Natural killer cell (primary cell): ENCODE measurements at places on chromosomes 5 and 9. TPM values are rescaled to one million over a fixed set of nuclear protein-coding genes. Genes with fewer than 3 reads are reported as not detected.

Gene GPR151
- not detected for total RNA-seq

Gene HTR1A
- not detected for total RNA-seq

Gene OTULIN
- total RNA-seq = 96.5 TPM

Gene MARCOL
- total RNA-seq = not detected

Gene MZB1
- total RNA-seq = 2.0 TPM

Gene PCDHB14
- not detected for total RNA-seq

Gene PPIC
- not detected for total RNA-seq

DNA sequence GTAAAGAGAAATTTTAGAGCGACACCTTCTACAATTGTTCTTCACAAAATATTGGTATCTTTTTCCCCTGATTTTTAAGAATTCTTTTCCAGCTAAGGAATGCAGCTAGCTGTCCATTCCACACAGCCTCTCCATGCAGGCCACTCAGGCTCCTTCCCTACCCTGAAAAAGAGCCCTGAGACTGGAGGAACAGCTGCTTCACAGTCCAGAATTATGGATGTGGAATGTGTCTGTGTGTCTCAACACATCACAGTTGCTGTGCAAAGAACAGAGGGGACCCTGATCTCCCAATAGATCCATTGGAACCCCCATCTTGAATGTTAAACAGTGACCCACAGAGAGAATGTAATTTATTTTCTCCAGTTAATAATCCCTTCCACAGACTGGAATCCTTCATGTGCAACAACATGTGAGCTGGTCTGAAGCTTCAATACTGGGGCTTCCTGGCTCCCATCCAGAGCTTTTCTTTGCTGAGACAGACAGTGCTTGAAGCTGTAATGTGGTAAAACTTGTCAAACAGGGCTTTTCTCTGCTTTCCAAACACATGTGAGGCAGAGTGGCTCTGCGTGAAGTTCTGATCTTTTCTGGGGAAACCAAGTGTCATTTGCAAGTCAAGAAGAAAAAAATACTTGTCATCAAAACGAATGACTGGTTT, 53.3 kb upstream of the SMC5 start:
- H3K27ac ChIP-seq = no peak overlapping the region
- no peaks in the 10 kb centered on the region for H3K4me1 ChIP-seq
- H3K36me3 ChIP-seq = no peaks in the 10 kb centered on the region
- no peak for DNase-seq
- H3K27me3 ChIP-seq = no peaks in the 10 kb centered on the region

DNA sequence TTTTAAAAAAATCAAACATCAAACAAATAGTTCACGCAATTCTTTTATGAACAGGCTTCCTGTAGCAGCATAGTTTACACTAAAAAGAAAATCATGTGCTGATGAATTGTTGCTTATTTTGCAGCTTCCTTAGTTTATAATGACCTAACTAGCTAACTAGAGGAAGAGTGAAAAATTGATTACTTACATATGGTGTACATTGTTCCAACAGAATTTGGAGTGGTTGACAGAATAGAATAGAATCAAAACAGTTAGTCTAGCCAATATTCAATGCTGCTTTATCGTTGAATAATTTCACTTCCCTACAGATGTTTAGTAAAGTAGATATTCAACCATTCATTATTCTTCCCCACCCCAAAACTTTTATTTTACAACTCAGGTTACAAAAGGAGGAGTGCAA, 4.2 kb downstream of the NMUR2 start:
- H3K27me3 ChIP-seq = no peaks in the 10 kb centered on the region
- H3K4me1 ChIP-seq = no peaks in the 10 kb centered on the region
- no peak overlapping the region for H3K27ac ChIP-seq
- DNase-seq = no peak
- no peaks in the 10 kb centered on the region for H3K36me3 ChIP-seq

DNA sequence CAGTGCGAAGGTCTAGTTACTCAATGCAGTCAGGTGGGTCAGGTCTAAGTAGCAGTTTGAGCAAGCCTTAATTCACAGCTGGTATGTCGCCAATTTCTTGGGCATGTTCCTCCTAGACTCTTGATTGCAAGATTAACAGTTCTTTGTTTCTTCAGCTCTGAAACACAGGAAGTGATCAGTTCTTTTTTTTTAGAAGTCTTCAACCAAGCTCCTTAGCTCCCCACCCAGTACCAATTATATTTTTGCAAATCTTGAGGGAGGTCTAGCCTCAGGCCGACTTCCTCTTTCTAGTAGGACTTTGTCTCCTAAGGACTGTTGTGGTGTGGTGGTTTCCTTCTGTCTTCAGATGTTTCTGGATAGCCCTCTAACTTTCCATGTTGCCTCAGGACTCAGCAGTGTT, 2054.2 kb downstream of the MAT2B start:
- H3K27me3 ChIP-seq = no peaks in the 10 kb centered on the region
- DNase-seq = no peak
- H3K27ac ChIP-seq = no peak overlapping the region
- H3K36me3 ChIP-seq = no peaks in the 10 kb centered on the region

DNA sequence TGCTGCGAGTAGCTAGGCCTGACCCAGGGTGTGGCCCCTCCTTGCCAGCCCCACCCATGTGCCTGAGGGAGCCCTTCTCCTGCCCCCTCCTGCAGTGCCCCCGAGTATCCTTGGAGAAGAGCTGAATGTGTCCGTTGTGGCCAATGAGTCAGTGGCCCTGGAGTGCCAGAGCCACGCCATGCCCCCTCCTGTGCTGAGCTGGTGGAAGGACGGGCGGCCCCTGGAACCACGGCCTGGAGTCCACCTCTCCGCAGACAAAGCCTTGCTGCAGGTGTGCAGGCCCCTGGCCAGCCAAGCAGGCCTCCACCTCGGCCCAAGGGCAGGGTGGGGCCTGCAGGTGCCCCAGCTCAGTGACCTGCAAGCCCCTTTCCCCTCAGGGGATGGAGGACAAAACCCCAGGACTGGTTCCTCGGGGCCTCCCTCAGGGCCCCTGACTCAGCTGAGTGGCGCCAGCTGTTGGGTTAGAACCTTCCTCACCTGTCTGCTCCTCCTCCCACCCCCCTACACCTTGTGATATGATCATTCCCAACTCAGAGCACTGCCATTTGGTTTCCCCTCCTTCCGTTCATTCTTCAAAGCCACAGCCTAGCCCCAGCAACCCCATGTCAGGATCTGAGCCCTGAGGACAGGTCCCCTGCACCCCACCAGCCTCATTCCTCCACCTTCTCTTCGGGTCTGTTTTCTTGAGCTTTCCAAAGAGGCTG, 80.0 kb upstream of the ASS1 start:
- no peak overlapping the region for H3K27ac ChIP-seq
- no peak overlapping the region for H3K4me3 ChIP-seq
- no peaks in the 10 kb centered on the region for H3K4me1 ChIP-seq
- no peak for DNase-seq
- H3K27me3 ChIP-seq = no peaks in the 10 kb centered on the region
- H3K36me3 ChIP-seq = no peaks in the 10 kb centered on the region

- no peak overlapping the region for H3K27ac ChIP-seq
- no peaks in the 10 kb centered on the region for H3K4me1 ChIP-seq
- no peaks in the 10 kb centered on the region for H3K36me3 ChIP-seq
- H3K4me3 ChIP-seq = no peak overlapping the region
Measured at GRCh38 chr5:3225201-3225960, 370.3 kb upstream of the IRX1 start.

DNA sequence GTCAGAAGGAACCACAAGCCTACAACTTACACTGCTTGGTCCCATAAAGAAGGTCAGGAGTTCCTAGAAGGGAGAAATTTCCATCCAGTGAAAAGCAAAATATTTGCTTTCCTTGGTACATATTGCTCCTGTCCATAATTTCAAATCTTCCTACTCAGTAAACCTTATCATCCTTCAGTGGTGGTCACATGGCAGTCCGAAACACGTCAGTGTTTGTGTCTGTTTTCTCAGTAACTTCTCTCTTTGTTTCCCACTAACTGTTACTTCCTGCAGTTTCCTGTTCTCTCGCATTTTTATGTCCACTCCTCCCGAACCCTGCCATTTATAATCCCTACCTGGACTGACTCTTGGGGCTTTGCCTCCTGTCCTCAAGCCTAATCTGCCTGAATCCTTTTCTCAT, 129.1 kb downstream of the FANCC start:
- DNase-seq = no peak
- H3K4me3 ChIP-seq = no peak overlapping the region
- H3K27me3 ChIP-seq = no peaks in the 10 kb centered on the region
- peaks cover 15% of the 10 kb centered on the region for H3K4me1 ChIP-seq

DNA sequence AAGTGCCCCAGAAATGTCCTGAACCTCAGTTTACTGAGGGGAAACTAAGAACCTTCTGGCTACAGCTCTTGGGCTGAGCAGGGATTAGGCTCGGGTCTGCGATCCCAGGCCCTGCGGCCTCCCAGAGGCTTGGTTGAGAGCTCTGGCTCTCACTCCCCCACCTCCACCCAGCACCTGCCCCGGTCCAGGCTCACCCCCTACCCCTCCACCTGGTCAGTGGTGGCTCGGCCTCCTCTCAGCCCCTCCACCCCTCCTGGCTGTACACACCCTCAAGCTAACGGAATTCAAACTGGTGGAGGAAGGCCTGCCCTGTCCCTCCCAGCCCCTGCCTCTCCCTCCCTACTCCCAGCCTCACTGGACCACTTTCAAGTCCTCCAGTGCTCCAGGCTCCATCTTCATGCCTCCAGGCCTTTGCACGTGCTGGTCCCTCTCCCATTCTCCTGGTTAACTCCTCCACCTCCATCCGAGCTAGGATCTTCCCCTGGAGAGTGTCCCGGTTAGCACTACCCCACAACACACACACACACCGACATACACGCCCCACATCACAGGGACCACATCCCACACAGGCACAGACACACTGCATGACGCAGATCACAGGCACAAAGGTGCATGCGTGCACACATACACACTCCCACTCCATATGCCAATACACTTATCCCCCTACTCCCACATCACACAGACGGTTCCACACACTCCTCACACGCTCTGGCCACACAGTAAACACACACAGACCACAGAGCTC, 130.9 kb downstream of the C9orf50 start:
- peaks cover 42% of the 10 kb centered on the region for H3K4me1 ChIP-seq
- peak; percentile 86 for DNase-seq
- no peaks in the 10 kb centered on the region for H3K36me3 ChIP-seq
- peak overlapping the region; percentile 6 for H3K27ac ChIP-seq

GRCh38 chr9:113603773-113604172, 140.2 kb downstream of the RGS3 start:
- DNase-seq = no peak
- peaks cover 5% of the 10 kb centered on the region for H3K36me3 ChIP-seq
- H3K4me3 ChIP-seq = no peak overlapping the region

DNA sequence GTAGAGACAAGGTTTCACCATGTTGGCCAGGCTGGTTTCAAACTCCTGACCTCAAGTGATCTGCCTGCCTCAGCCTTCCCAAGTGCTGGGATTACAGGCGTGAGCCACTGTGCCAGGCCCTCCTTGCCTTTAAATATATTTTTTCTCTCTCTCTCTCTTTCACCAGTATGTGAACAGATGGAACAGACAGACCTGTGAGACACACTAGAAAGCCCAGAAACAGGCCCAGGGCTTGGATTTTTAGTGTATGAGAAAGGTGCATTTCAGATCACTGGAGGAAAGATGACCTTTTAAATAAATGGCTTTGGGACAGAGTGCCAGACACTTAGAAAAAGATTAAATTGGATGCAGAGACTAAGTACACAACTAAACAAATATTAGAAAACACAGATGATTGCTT, 3.1 kb downstream of the RASGEF1C start:
- no peaks in the 10 kb centered on the region for H3K36me3 ChIP-seq
- H3K27me3 ChIP-seq = peaks cover 18% of the 10 kb centered on the region
- H3K4me1 ChIP-seq = peaks cover 8% of the 10 kb centered on the region
- H3K27ac ChIP-seq = no peak overlapping the region
- DNase-seq = no peak
- H3K4me3 ChIP-seq = no peak overlapping the region

DNA sequence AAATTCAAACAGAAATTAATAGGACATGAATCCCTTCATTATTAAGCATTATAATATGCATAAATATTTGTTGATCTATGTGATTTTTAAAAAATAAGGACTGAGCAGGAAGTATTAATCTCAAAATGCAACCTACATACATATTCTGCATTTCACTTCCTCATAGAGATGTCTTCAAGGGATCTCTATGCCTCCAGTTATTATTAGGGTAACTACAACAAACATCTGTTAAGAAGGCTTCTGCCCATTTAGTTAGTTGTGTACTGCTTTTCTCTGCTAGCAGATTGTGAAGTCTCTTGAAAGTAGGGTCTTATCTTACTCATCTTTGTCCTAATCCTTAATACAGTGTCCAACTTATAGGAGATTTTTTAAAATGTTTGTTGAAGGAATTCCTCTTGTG, 414.1 kb downstream of the ACTL7B start:
- no peak overlapping the region for H3K27ac ChIP-seq
- H3K27me3 ChIP-seq = no peaks in the 10 kb centered on the region
- no peak overlapping the region for H3K4me3 ChIP-seq
- H3K36me3 ChIP-seq = no peaks in the 10 kb centered on the region
- H3K4me1 ChIP-seq = no peaks in the 10 kb centered on the region

DNA sequence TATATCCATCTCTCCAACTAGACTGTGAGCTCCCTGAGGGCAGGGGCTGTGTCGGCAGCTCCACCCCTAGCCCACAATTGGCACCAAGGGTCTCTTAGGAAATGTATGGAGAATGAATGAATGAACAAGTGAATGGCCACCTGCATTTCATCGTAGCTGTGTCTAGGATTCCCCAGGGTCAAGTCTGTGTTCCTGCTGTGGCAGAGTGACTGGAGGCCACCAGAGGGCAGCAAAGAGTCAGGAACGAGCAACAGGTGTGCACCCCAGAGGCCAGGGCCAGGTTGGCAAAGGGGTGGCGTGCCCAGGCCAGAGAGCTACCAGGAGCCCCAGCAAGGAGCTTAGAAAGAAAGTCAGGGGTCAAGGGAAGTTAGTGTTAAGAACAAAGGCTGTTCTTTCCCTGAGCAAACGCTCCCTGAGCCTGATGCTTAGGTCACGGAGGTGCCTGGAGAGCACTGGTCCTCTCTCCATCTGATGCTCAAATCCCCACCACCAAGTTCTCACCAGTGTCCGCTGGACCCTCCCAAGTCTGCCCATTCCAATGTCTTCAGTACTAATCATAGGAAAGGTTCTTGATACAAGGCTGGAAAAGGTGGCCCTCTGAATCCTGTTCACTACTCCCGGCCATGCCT, 160.7 kb downstream of the PAX5 start:
- no peak overlapping the region for H3K4me3 ChIP-seq
- H3K27ac ChIP-seq = no peak overlapping the region
- DNase-seq = peak; percentile 57
- H3K4me1 ChIP-seq = no peaks in the 10 kb centered on the region
- H3K27me3 ChIP-seq = no peaks in the 10 kb centered on the region

DNA sequence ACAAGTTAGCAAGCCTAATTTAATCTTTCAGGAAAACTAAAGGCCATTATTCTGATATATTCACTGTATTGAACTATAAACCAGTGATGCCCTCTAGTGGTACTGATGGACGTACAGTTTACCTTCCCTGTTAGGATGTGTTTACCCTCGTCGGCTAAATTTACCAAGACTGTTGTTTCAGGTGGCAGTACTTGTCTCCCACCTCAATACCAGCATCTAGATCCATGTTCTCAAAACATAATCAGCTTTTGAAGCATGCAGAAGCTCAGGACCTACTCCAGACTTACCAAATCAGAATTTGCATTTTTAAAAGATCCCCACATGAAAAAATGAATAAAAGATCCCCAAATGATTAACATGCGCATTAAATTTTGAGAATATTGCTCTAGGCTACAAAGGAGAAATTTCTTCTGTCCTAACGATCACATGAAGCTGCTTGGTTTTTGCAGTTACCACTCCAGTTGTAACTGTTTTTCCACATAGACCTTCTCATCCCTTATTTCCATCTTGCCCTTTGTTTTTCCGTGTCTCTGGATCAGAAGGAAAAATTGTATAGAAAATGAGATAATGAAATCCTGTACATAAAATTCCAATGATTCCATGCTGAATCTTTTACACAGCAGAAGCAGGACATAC, 3.2 kb upstream of the BAAT start:
- H3K27ac ChIP-seq = no peak overlapping the region
- no peak overlapping the region for H3K4me3 ChIP-seq
- H3K4me1 ChIP-seq = no peaks in the 10 kb centered on the region
- no peaks in the 10 kb centered on the region for H3K27me3 ChIP-seq
- peaks cover 20% of the 10 kb centered on the region for H3K36me3 ChIP-seq
